GM23338 (cell line): ENCODE measurements at places on chromosomes 6 and 20. TPM values are rescaled to one million over a fixed set of nuclear protein-coding genes. Genes with fewer than 3 reads are reported as not detected.

Gene MATN4
- 4.2 and 5.1 TPM in 2 replicates for total RNA-seq

GRCh38 chr6:317448-318144 is 25.3 kb downstream of the DUSP22 start:
- DNase-seq, result no peak

Gene CFAP61
- total RNA-seq, result not detected in 2 replicates

DNA sequence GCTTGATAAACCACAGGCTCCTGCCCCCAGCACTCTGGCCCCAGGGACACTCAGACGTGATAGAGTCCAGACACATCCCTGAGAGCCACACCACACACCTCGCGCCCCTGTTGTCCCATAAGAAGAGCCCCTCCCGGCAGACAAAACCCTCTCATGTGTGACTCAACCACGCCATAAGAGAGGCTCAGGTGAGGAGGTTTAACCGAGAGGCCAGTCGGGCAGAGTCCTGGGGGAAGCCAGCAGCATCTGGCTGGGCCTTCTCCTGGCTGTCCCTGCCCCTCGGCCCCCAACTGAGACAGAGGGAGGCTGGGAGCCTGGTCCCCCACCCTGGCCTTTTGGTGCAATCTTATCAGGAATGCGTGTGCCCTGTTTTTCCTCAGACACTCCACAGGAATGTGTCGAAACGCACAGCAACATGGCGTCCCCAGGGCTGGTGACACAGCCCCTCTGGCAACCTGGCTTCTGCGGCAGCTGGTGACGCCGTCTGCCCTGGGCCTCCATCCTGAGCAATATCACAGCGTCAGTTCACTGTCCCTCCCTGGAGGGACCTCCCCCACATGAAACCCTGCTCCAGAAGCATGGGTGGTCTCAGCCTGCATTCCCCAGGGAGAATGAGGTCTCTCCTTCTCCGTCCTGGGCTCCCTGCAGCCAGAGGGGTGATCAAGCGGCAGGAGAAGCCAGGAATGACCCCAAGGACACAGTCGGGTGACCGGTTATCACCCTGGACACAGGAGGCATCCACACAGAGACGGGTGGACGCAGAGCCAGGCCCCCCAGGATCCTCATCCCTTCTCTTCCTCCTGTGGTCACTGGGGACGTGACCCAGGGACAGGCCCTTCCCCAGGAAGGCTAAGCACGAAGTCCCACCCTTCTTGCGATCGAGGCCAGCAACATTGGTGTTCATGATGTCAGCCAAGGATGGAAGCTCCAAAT is 156.6 kb upstream of the AFDN start:
- DNase-seq, result no peak

GRCh38 chr6:33717934-33718455 is 6.5 kb upstream of the UQCC2 start:
- DNase-seq, result no peak

Gene CTCFL
- 1.4 and 2.1 TPM in 2 replicates for total RNA-seq

Gene LRRC73
- total RNA-seq, result 0.08 and 0.59 TPM in 2 replicates

- peak; percentile 97 for DNase-seq
Observed at GRCh38 chr6:121849477-121849876, 414.0 kb downstream of the GJA1 start.

Gene GGTLC1
- total RNA-seq, result not detected in 2 replicates

GRCh38 chr20:8154638-8155037 is 22.6 kb downstream of the PLCB1 start:
- DNase-seq, result no peak

Gene PRSS35
- 1.2 and 2.1 TPM in 2 replicates for total RNA-seq

DNA sequence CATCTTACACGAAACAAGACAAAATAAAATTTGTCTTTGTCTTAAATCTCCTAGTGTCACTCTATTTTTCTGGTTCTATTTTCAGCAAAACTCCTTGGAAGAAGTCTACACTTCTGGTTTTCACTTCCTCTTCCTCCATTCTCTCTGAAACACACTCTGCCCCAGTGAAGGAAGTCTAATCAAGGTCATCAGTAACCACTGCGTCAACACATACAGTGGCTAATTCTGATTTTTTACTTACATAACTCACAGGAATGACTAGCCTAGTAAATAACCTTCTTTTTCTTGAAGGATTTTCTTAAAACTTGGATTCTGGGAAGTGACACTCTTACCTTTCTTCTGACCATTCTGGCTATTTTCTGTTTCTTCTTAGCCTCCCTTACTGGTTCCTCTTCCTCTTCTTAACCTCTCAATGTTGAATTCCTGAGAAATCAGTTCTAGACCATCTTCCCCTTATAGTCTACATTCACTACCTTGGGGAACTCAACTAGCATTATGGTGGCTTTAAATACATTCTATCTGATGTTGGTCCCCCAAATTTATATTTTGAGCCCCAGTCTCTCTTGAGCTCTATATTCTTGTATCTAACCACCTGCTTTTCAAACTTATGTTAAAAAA is 37.5 kb downstream of the AIG1 start:
- no peak for DNase-seq

Gene SNAP25
- total RNA-seq, result 0.78 and 1.3 TPM in 2 replicates

- no peak for DNase-seq
Observed at GRCh38 chr6:168709991-168710390, 269.0 kb downstream of the SMOC2 start.

GRCh38 chr6:144886682-144887081 is 601.5 kb downstream of the UTRN start:
- no peak for DNase-seq

Gene FAM217A
- not detected in 2 replicates for total RNA-seq

DNA sequence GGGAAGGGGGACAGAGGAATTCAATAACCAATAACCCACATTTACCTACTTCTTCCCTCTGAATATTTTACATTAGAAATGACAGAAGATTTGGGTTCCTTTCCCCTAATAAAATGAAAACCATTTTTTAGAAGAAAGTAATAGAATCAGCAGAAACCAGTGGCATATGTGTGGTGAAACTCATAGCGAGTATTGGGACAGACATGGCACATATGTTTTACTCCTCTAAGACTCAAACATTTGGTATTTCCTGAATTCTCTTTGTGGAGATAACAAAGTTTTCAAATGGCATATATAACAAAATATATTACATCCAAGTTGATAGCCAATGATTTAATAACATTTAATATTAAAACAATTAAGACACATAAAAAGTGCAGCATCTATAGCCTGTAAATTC is 12.9 kb upstream of the BEND3 start:
- no peak for DNase-seq

Gene CST5
- total RNA-seq, result not detected in 2 replicates

Gene CCN5
- total RNA-seq, result not detected in 2 replicates

Gene KCNK5
- 54.8 and 57.4 TPM in 2 replicates for total RNA-seq

GRCh38 chr6:132259070-132259469 is 142.2 kb downstream of the MOXD1 start:
- DNase-seq, result peak; percentile 42

DNA sequence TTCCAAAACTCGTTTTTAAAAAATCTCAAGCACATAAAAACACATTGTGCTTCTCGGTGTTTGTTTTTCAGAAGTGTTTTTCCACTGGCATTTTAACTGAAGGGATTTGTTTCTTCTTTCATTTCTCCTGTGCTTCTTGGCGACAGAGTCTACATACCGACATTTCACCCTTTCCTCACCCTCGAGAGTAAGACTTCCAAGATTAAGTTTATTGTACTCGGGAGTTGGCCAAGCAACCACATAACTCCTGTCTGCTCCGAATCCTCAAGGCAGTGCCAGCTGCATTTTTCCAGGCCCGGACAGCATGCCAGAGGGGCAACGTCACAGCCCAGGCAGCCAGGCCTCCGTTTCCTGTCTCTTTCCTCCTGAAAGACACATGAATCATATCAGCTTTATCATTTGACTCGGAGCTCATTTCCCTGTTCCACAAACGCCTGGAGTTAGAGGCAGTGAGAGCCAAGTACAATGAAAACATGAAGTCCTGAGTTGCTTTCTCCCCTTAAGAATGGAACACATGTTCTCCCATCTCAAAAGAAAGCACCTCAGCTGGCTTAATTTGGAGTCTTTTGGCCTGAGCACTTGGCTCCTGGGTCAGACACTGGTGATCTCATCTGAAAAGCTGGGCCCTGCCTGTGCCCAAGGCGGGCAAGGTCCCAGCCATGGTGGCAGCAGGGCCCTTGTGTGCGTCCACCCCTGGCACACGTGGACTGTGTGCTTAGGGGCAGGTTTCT is 23.2 kb upstream of the FAM50B start:
- no peak for DNase-seq
